ENCODE measurements at places on chromosomes 7 and 10.

DNA sequence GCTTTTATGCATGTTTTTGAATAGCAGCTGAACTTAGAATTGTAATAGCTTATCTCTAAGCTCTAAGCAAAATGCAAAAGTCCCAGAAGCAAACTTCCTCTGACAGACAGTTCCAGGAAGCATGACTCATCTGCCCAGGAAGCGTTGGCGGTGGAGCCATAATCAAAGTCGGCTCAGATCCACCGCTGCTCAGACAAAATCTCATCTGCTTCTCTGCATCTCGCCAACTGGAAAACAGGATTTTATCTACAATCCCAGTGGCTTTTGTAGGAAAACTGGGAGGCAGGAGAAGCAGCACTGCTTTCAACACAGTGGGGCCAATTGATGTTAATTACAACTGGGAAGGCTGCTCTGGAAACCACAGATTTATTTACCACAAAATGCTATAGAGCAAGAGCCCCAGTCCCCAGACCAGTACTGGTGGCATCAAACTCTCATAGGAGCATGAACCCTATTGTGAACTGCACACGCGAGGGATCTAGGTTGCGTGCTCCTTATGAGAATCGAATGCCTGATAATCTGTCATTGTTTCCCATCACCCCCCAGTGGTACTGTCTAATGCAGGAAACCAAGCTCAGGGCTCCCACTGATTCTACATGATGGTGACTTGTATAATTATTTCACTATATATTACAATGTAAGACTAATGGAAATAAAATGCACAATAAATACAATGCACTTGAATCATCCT lies 99.9 kb downstream of the CUBN start:
- peak; percentile 37 for DNase-seq

GRCh38 chr10:91366704-91367103 lies 43.4 kb upstream of the HECTD2 start:
- DNase-seq, result no peak

GRCh38 chr10:114931072-114931679 lies 6.8 kb upstream of the TRUB1 start:
- DNase-seq, result no peak

GRCh38 chr7:130894909-130895750 lies 161.1 kb upstream of the KLF14 start:
- no peak for DNase-seq

DNA sequence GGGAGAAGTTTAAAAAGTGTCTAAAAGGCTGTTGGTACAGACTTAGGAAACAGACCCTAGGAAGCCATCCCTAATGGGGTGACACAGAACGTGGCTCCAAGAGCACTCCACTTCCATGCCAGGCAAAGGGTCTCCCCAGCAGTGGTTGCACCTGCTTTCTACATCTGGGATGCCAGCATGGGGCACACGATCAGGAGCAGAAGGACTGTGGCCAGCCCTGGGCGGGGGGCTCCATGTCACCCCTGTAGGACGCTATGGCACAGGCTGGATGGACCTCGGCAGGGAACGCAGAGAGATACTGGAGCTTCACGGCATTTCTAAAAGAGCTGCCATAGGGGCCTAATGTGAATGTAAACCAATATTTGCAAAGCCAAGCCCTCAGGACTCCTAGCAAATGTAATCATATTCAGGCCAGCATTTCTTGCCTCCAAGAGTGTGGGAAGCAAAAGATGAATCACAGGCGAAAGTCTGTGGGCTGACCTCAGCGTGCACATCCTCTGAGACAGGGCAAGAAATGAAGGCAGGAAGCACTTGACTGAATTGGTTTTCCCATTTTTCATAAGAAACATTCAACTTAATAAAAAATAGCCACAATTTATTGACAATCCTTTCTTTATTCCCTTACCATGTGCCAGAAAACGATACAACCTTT lies 93.9 kb downstream of the ATXN7L1 start:
- no peak for DNase-seq

DNA sequence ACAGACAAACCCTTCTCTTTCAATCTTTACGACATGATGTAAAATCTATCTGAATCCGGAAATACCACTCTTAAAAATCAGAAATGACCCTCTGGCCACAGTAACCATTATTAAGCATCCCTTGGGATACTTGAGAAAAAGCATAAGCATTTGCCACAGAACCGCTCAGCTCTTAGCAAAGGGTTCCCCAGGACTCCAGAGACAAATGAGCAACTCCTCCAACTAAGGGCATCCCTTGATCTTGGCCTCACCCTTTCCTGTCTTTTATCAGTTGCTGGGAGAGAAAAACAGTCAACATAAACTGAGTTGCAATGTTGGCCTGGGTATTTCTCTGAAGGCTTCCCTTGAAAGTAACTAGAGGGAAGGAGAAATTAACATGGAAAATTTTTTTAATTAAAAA lies 3.5 kb downstream of the PDLIM1 start:
- DNase-seq, result no peak

GRCh38 chr7:30246392-30246791 lies 38.0 kb upstream of the ZNRF2 start:
- DNase-seq, result no peak

DNA sequence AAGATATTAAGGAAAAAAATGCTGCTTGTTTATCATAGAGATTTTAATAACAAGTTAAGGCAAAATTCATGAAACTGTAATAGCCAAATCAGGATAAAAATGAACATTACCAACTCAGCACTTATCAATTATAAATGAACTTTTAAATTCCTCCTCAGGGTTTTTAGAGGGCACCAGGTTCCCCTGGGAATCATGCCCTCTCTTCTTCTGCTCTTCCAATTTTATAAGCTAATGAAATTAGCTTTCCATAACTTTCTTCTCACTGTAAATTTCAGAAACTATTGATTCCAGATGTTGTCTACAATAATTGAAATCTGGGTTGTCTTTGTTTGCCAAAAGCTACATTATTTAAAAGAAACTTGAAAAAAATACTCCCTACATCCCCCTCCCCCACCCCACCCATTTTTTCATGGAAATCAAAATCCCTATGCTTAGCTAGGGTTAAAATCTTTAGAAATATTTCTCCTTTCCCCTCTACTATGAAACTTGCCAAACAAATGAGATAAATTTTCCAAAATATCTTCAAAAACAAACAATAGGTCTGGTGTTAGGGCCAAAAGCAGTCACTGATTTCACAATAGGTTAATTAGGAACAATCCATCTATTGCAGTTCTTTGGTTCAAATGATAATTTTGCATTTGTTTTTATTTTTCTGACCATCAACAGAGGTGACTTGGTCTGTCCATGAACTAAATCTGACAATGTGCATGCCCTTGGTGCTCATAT lies 187.7 kb downstream of the DOCK4 start:
- no peak for DNase-seq

- DNase-seq, result peak; percentile 71
Measured at GRCh38 chr7:88835147-88835728, 39.7 kb upstream of the TEX47 start.

DNA sequence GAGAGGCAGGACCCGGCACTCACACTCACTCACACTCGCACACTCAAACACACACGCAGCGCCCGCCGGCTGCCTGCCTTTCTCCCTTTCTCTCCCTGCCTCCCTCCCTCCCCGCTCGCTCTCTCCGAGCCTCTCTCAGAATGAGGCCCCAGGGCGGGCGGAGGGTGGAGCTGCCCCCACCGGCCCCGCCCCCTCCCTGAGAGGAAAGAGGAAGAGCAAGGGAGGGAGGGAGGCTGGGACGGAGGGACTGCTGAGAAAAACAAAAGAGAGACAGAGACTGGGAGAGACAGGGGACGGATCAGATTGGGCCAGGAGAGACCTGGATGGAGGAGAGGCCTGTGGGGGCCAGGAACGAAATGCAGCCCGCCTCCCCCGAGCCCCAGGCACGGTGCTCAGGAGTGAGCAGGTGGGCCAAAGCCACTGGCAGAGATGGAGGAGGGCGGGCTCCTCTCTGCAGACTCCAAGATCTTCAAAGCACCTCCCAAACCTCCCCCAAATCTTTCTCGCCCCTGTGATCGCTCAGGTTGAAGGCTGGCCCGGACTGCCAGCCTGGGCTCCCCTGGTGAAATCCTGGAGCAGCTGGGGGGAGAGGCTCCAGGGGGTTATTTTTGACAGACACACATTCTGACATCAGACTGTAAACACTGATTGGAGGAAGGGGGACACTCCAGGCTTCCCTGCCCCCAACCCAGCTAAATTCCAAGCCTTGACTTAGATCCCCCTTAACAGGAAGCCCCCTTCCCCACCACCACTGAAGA lies 5.1 kb downstream of the LDB1 start:
- DNase-seq, result peak; percentile 97

GRCh38 chr7:5481241-5482019 lies 57.8 kb upstream of the TNRC18 start:
- no peak for DNase-seq

GRCh38 chr7:15782656-15783055 lies 96.2 kb upstream of the MEOX2 start:
- DNase-seq, result no peak

GRCh38 chr7:28726555-28726954 lies 231.6 kb downstream of the TRIL start:
- no peak for DNase-seq

DNA sequence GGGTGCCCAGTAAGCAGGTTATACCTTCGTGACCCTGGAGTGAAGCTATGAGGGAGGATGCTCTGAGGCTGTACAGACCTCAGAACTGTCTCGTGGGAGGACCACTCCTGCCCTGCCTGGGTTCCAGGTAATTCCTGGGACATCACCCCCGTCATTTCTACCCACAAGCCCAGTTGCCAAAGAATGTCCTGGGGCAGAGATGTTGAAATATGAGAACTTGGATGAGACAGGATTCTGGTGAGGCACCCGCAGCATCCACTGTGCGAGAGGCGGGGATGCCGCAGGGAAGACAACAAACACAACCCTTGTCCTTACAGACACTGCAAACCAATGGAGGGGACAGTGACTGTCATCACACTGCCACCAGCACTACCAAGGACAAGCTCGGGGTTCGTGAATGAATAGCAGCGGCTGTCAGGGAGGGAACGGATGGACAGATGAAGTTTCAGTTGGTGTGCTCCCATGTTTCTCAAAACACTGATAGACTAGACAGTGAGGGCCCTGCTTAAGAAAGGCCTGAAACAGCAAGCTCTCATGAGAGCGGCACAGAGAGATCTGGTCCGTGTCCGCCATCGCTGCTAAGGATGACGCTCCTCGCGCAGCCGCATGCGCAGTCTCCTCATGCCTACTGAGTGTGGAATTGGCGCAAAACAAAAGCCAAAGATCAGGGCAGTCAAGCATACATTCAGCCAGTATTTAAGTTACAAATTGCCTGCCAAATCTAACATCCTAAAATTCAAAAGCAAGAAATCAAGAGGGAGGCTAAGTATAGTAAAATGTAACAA lies 82.0 kb upstream of the RHEB start:
- DNase-seq, result no peak

DNA sequence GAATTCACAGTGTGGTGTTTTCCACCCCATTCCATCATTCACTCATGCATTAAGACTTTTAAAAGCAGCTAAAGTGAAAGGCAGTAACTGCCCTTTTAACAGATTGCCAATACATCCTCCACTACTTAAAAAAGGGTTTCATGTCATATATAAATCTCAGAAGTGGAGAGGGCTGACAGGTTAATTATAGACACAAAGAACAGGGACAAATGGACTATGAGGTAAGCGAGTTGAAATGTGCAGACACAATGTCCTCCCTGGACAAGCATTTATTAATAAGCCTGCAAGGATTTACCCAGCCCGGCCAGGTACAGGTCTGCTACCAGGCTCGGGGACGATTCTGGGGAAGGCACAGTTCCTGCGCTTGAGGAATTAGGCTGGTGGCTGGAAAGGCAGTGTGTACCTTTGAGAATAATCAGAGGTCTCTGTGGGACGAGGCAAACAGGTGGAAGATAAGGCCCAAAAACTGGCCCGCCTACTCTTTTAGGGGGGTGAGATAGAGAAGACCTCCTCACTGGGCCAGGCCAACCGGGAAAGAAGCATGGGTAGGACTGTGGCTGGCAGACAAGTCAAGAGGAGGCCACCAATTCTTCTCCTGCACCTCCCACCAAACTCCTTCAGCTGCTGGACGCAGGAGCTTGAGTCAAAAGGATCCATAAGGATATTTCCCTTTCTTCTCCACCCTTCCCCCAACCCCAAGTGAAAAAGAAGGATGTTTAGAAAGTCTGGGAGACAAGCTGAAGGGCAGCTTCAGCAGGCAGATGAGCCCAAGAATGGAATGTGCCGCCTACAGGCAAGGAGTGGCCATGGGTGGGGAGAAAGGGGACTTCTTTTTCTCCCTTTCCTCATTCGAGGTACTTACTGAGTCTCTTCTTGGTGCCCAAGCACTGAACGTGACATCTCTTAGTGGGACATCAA lies 1.5 kb downstream of the PDLIM1 start:
- DNase-seq, result peak; percentile 90

GRCh38 chr7:44106311-44107065 lies 2.3 kb downstream of the AEBP1 start:
- no peak for DNase-seq

DNA sequence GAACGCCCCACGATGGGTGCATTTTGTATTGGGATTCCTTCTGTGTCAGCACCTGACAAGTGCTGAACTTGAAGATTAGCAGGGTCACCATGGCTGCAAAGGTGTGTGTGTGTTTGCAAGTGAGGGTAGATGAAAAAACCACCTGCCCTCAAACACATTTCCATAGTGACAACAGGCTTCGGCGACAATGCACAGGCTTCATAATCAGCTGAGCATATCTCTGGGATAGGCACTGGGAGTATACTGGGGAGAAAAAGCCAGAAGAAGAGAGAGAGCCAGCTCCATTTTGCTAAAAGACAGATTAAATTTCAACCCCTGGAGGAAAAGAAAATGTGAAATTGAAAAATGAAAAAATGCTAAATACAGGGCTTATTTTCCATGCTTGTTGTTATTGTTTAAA lies 656.1 kb downstream of the INHBA start:
- no peak for DNase-seq

GRCh38 chr7:2825559-2826227 lies 18.4 kb downstream of the GNA12 start:
- DNase-seq, result peak; percentile 52

GRCh38 chr10:4240608-4241197 lies 455.7 kb upstream of the KLF6 start:
- DNase-seq, result peak; percentile 57

DNA sequence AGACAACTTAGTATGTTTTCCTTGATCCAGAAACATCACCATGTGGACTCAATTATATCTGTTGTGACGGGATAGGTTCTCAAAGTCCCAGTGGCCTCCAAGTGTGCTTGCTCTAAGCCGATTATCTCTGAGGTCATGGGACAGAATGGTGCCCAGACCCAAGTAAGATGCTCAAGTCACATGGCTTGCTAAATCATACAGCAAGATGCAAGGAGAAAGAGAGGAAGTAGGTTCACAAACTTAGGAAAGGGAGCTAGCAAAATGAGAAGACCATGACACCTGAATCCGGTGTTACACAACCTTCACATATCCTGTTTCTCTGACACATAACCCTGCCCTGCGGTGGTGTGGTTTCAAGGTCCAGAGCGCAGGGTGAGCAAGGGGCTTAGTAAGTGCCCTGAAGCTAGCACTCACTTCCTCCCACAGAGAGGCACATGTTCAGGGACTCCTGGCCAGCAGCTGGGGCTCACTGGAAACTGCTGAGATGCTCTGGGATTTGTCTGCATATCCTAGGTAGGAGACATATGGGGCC lies 590.9 kb upstream of the ANKRD30A start:
- peak; percentile 11 for DNase-seq

DNA sequence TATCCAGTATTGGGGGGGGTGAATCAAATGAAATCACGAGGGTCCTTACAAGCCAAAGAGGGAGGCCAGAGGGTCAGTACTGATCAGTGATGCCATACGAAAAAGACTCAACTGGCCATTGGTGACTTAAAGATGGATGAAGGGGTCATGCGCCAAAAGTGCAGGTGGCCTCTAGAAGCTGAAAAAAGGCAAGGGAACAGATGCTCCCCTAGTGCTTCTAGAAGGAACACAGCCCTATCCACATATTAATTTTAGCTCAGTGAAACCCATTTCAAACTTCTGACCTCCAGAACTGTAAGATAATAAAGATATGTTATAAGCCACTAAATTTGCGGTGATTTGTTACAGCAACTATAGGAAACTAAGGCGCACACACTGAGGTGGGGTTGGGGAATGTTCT lies 62.5 kb downstream of the ABI1 start:
- no peak for DNase-seq

Measured in mesendoderm (in vitro differentiated cells).